ENCODE measurements at places on chromosomes 11 and 22.

DNA sequence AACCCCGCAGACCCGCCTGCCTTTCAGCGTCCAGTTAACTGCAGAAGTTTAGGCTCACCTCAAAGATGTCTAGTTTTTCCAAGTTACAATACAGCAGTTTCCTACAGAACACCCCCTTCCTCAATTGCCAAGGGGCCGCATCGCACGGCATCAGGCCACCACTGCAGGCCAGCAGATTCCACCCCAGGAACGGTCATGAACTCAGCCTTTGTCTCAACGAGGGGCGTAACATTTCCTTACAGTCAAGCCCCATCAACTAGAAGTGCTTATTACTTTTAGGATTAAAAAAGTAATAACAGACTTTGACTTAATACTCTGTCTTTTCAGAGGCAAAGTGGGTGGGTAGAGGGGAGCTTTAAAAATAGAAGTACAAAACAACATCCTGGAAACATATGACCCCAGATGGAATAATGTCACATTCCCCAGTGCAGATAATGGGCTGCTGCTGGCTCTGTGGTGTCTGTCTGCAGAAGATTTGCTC is 36.3 kb downstream of the PPP2R1B start:
- no peak for DNase-seq

DNA sequence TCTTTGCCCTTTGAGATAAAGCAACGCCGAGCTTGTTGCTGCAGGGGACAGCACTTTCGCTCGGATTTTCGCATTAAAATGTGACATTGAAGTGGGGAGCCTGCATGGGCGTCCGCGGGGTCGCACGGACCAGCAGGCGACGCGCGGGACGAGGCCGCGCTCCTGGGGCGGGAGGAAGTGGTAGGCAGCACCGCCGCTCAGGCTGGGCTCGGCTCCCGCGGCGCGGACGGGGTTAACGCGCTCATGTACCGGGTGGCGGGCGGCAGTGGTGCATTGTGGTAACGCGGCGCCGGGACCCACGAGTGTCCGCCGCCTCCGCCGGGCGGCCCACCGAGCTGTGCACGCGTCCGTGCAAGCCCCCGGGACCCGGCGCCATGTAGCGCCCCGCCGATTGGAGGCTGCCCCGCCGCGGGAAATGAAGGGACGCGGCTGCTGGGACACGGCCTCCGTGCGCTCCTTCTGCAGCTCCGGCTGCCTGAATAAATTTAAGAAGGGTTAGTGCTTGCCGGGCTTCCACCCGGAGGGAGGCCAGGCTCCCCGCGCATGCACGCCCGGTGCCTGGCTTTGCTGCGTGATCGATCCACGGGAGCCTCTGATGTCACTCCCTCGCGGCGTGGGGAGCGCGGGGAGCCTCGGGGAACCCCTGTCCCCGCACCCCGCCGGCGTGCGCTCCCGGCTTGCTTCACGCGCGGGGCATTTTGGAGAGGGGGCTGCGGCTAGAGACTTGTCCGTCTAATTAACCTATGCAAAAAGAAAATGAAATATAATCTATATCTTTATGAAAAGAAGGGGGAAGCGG is 127.7 kb downstream of the OSBP2 start:
- no peak for DNase-seq

- DNase-seq, result no peak
These were observed 3.8 kb upstream of the GGA1 start for GRCh38 chr22:37604875-37605274.

GRCh38 chr11:97149741-97150140 is 759.9 kb downstream of the JRKL start:
- DNase-seq, result no peak

- DNase-seq, result no peak
These were observed 334.8 kb downstream of the GUCY1A2 start for GRCh38 chr11:106683435-106683834.

DNA sequence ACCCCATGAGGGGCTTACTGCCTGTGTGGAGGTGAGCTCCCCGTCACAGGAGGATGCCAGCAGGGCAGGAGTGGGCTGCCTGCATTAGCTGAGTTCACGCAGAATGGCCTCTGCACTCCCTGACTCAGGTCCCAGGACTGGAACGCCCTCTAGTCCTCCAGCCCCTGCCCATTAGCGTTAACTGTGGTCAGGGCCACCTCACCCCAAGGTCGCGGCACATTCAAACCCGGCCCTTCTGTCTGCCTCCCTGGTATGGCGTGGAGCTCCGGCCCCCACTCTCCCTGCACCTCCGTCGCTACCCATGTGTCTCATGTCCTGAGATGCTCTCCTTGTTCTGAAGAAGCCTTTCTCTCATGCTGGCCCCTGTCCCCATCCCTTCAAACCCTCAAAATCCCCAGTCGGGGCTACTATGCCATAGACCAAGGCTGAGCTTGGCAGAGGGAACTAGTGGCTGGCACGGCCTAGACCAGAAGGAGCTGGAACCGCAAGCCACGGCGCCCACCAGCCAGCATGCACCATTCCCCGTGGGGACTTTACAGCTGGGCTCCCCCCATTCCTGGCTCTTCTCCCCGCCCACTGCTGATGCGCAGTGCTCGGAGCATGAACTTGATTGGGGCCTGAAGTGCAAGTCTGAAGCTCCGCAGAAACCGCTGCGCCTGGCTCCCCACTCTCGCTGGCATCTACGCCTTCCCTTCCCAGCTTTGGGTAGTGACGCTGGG is 79.5 kb upstream of the RTL6 start:
- no peak for DNase-seq
